ENCODE measurements at places on chromosomes 7 and 10.

GRCh38 chr10:15313843-15314242, 57.2 kb downstream of the FAM171A1 start:
- DNase-seq: no peak

- no peak for DNase-seq
Observed at GRCh38 chr10:9294865-9295264, 1240.4 kb downstream of the GATA3 start.

- DNase-seq: no peak
Observed at GRCh38 chr7:5545222-5545914, 121.7 kb upstream of the TNRC18 start.

DNA sequence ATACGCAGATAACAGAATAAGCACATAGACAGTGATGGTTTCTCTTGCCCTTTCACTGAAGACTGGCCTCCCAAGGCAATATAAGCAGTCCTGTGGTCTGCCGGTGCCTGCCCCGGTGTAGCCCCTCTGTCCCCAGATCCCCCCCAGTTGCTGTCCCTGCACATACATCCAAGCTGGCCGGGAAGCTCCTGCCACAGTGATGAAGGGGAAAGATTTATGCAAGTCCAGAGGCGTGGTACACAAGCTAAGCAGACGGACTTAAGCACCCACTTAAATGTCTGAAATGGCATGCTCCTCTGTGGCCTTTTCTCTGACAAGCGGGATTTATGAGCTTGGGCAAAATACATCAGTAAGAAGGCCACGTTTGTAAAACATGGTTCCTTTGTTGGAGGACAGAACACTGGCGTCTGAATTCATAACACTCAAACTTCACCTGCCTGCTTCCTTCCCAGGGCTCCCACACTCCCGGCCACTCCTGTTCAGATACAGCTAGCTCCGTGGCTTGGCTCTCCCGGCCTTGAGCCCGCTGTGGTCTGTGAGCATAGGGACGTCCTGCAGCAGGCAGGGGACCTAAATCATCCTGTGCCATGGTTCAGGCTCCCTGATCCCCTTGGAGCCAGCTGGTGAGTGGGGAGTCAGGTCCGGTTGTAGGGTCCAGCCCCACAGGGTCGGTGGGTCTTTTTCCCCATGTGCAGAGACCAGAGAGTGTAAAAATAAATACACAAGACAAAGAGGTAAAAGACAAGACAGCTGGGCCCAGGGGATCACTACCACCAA, 61.7 kb upstream of the PPP2R2D start:
- DNase-seq: no peak

DNA sequence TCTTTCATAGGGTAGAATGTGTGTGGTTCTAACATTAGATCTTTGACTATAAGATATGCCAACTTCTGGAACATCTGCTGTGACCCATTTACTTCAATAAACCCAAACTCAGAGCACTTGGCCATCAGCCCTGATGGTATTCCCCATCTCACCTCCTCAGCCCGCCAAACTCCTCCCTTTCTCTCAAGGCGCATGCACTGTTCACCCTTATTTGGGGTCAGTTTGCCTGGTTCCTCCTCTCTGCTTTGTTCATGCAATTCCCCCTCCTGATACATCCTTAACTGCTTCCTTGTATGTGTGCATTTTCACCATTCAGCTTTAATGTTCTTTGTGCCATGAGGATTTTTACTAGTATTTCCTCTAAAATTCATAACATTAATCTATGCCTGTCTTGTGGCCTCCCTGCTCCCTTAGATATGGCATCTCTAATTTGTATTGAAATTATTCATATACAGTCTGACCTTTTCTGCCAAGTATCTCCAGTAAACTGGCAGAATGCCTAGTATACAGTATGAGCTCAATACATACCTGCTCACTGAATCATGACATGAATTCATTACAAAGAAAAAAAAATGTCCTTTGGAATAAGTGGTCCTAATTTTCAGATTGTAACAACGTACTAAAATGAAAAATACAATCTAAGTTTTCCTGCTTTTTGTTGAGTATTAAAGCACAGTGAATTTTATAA, 336.8 kb upstream of the IGFBP3 start:
- DNase-seq: peak; percentile 86

GRCh38 chr7:138196971-138197896, 121.0 kb downstream of the AKR1D1 start:
- no peak for DNase-seq

DNA sequence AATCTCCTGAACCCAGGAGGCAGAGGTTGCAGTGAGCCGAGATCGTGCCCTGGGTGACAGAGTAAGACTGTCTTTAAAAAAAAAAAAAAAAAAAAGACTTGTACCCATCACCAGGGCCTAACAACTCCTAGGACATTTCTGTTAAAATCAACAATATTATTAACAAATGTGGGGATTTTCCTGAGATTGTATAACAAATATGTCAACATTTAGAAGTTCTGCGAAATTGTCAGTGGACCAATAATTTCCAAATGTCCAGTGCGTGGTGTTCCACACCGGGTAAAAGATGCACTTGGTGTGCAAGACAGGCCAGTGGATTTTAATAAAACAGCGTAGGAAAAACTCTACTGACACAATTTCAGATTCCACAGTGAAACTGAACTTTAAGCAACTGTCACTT, 71.1 kb downstream of the TNS3 start:
- DNase-seq: no peak

- peak; percentile 72 for DNase-seq
Observed at GRCh38 chr10:125633517-125633999, 49.4 kb downstream of the TEX36 start.

- DNase-seq: no peak
Observed at GRCh38 chr10:37534166-37534565, 323.2 kb downstream of the ZNF248 start.
